ENCODE measurements at places on chromosomes 5 and 9. TPM values are rescaled to one million over a fixed set of nuclear protein-coding genes. Genes with fewer than 3 reads are reported as not detected.

CTNND2 gene
- not detected for total RNA-seq

- no peak for DNase-seq
These were observed 6.9 kb upstream of the TRAF1 start for GRCh38 chr9:120933310-120934055.

DNA sequence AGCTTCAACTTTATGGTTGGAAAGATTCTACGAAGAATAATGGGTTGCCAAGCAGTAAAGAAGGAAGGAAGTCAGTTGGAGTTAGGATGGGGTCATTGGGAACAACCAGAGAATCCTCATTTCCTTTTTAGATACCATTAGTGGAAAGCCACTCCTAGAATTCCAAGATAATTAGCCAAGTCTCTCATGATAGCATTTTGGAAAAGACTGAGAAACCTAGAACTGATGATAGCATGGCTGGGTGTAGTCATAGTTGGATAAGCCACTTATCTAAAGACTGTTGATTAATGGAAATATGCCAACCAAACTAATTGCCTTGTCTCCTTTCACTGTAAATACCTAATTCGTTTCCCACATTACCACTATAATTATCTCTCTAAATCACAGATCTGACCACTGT, 377.0 kb downstream of the GLIS3 start:
- no peak for DNase-seq

- DNase-seq = no peak
These were observed 3.7 kb upstream of the BSPRY start for GRCh38 chr9:113345671-113346070.

DNA sequence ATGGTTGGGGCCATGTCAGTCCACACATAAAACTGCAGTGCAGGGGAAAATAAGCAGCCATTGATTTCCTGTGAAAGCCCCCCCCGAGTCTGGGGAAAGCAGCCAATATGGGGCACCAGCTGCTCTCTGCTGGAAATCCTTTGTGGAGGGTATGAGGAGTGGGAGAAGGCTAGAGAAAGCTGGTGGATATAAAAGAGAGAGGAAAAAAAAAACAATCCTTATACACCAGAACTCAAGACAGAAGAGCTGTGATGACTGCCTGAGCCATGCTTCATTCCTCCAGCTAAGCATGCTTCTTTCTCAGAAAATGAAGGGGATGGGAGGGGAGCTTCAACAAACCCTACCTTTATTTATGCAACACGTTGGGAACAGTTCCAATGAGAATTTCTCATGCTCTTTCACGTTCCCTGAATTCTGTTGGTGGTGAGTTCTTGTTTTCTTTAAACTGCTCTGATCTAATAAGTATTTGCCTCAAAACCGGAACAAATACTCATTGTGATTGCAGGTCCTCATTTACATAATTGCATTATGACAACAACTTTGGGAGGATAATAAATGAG, 688.0 kb upstream of the SEMA6A start:
- no peak for DNase-seq

- no peak for DNase-seq
These were observed 39.0 kb upstream of the ZFYVE16 start for GRCh38 chr5:80368661-80369480.

MYO10 gene
- 99.8 TPM for total RNA-seq

DNA sequence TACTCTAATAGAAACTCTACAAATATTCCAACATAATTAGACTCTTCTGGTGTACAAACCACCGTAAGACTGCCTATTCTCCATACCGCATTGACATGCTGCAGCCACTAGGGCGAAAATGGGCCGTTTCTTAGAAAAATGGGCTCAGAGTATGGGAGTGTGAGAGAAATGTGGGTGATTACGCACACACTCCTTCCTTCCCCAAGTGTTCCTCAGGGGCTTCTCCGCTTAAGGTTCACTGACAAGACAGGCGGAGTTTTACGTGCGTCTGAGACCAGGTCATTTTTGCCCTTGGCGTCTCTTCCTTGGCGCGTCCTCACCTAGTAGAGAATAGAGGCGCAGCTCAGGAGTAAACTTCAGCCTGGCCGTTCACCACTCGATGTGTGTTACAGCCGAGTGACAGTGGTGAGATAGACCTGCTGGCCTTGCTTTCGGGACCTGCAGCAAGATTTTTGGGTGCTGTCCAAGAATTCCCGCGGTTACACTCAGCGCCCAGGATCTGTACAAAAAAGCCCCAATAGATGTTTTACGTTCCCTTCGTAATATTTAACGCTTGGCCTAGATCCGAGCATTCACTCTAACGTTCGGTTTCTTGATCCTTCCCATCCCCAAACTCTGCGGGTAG, 1.8 kb upstream of the NTRK2 start:
- DNase-seq = peak; percentile 54

DPYSL3 gene
- total RNA-seq = 50.0 TPM

- DNase-seq = no peak
These were observed 5.0 kb downstream of the NCBP1 start for GRCh38 chr9:97638666-97639065.

GRCh38 chr9:89943309-89943708, 338.5 kb downstream of the GADD45G start:
- DNase-seq = no peak

KIF4B gene
- 0.17 TPM for total RNA-seq

- DNase-seq = no peak
These were observed 144.6 kb downstream of the MELK start for GRCh38 chr9:36717276-36717675.

DBH gene
- not detected for total RNA-seq

- no peak for DNase-seq
These were observed 10.9 kb downstream of the FYB1 start for GRCh38 chr5:39208471-39208870.

- DNase-seq = peak; percentile 5
These were observed 5.7 kb downstream of the CMBL start for GRCh38 chr5:10301842-10302610.

GRCh38 chr5:83688281-83688680, 32.4 kb downstream of the HAPLN1 start:
- no peak for DNase-seq

- DNase-seq = no peak
These were observed 83.1 kb upstream of the SPOCK1 start for GRCh38 chr5:137582218-137582617.

PCA3 gene
- total RNA-seq = under 0.01 TPM

MAPK9 gene
- total RNA-seq = 28.5 TPM

DNA sequence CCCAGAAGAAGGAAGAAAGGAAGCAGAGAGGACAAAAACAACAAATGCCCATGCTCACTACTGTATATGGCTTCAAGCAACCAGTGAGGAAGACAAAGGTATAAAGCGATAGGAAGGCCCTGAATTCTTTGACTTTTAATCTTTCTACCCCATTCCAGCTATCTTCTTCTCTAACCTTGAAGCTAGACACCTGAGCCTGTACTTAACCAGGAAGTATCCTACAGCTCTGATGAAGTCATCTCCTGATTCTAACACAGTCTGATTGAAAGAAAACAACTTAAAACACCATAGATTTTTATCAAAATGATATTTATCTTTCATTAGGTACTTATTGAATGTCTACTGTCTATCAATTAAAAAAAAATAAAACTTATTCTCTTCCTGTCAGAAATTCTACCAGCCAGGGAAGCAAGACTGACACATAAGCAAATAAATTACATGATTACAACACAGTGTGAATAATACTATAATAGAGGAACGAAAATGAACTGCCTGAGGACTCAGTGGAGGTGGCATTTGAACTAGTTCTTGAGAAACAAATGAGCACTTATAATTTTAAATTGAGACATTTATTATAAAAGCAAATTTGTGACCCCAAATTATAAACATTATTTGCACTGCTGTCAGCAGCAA, 123.3 kb upstream of the ELL2 start:
- DNase-seq = no peak

DNA sequence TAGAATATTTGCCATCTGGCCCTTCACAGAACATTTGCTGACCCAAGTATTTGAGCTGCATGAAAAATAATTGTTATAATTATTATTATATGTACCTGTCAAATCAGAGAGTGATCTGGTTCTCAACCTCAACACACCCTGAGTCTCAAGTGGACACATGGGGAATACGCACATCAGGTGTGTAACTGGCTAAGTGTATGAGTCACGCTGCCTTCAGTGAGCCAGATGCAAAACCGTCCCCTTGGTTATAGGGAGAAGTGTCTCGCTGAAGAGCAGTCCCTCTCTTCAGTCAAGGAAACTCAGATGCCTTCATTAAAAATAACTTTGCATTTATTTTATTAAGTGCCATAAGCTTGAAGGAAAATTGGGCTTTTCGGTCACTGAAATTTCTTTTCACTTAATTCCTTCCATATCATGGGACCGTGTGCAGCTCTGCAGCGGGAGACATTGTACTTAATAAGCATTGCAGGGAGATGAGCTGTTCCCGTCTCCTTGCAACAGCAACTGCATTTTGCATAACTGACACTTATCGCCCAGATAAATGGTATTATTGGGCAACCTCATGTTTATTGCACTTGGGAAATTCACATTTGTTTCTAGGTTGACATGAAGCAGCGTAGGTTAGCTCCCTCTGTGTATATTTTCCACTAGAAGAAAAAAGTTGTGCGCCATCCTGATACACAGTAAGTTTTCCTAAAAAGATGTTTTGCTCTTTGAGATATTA, 512.3 kb upstream of the DAP start:
- no peak for DNase-seq

RLN2 gene
- not detected for total RNA-seq

GRCh38 chr9:92605224-92605623, 64.7 kb downstream of the IPPK start:
- DNase-seq = no peak

- no peak for DNase-seq
These were observed 37.8 kb upstream of the LPAR1 start for GRCh38 chr9:111076042-111076441.

UBE2D2 gene
- 71.6 TPM for total RNA-seq

DNA sequence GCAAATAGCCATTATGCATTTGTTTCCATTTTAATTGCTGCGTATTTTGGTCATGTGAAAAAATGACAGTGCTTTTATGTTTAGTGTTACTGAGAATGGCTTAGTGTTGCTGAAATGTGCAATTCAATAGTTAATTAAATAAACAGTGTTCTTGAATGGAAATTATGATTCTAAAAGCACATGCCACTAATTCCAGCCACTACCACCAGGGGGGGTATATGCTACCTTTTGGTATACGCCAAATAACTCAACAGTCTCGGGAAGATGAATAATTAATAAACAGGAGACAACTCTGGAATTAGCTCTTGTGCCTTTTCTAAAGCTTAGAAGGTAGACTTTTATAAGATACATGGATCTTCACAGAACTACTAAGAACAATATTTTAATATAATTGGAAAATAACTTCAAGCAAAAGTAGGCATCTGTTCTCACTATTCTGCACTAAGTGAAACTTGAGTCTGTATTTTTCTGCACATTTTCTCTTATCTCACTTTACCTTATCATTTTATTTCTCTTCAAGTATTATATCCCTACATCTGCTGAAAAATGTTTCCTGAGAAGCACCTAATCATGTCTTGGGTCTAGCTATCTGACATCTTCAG, 83.5 kb upstream of the MINAR2 start:
- peak; percentile 80 for DNase-seq

Measured in dermis blood vessel endothelial cell (primary cell).